Stimulated activated CD4-positive, alpha-beta T cell treated with anti-CD3 and anti-CD28 coated beads, Interleukin-1b, Interleukin-23, amount 100 ng/mL, for 24 hours (primary cell): ENCODE measurements at places on chromosomes 1 and 21.

- DNase-seq = no peak
Observed at GRCh38 chr21:15826908-15827601, 97.3 kb downstream of the USP25 start.

DNA sequence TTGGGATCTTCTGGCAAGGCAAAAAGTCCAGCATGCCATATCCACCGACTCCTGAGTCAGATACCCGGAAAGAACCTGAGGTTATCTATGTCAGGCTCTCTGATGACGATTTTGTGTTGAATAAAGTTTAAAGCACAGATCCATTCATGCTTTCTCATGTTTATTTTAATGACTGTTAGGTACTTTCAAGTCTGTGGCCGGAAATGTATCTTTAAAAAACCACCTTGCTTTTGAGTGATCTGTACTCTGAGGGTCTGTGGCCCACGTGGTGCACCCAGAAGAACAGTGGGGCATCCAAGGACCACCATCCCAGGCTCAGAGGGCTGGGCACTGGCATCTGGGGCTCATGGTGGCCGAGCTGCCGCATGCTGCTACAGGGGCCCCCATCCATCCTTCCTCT lies 30.1 kb upstream of the VASH2 start:
- DNase-seq = no peak

DNA sequence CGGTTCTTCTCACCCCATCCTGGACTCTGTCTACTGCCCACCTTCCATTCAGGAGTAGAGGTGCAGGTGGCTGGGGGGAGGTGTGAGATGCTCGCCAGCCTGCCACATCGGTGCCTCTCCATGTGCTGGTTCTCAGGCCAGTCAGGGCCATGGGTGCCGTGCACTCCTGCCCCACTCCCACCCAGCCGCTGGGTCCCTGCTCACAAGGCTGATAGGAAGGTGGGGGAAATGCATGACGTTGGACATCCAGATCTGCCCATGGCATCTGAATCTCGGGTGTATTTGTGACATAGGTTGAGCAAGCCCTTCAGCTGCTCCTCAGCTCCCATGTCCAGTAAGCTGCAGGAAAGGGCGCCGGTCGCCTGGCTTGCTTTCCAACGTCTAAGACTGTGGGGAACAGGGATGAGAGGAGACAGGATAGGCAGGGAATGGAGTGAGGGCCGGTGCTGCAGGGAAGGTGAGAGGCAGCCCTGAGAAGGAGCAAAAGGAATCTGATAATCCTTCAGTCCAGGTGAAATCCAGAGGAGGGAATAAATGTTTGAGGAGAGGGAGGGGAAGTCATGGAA lies 11.8 kb downstream of the S100A7A start:
- DNase-seq = no peak

DNA sequence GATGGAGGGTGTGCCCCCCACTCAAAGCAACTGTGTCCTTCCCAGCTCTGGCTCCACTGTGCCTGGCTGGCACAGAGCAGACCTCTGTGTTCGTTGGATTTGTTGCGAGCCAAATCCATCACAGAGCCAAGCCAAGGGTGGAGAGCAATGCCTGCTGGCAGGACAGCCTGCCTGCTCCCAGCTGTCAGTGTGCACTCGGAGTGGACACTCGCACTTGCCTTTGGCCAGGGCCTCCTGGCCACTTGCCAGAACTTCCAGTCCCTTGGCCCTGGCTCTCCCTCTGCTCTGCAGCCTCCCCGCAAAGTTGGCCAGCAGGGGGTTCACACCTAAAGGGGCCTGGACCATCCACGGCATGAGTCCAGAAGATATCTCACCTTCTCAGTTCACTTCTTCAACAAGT lies 16.4 kb downstream of the HEYL start:
- no peak for DNase-seq

DNA sequence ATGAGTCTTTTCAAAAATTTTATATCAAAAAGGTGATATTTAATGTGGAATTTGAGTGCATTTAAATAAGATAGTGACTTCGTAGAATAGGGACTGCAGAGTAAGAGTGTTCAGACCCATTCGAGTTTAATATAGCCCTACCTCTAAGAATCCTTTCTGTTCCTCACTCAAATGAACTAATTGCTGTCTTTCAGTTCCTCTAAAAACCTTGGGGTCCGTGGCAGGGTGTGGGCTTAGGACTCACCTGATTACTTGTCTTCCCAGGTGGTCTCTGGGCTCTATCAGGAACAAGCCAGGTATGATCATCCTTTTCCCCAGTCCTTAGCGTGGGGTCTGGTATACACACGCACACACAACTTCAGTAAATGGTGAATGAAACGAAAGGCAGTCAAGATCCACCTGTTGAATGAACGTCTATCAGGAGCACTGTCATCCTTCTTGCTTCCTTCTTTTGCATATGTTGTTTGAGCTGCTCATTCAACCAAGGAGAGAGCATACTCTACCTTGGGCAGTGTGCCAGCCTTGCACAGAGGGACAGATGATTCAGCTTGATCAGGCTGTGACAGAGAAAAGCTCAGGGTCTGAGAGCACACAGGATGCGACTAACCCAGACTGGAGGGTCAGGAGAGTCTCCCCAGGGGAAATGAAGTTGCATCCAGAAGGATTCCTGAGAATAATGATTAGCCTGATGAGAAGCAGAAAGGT lies 1.2 kb upstream of the RNF11 start:
- peak; percentile 16 for DNase-seq

DNA sequence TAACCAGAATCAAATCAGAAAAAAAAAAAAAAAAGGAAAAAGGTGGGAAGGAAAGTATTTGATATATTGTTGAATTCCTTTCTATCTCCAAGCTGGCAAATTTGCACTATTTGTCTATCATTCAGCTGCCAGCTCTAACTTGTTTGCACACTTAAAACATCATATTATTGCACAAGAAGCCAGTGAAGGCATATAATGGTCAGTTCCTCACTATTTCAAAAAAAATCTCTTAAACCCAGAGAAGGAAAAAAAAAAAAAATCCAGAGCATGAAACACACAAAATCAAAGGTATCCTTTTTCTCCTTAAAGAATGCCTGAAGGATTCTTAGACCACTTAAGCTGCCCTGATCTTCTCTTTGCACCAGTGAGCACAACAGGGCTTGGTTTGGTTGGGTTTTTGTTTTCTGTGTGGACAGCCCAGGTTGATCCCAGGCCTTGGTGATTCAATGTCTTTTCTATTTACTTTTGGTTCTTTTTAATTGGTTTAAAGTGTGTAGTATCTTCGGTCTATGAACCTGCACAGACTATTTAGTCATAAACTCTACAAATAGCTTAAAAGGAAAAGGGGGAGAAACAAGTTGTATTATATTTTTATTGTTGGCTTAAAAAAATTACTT lies 40.2 kb downstream of the DUSP10 start:
- DNase-seq = no peak

DNA sequence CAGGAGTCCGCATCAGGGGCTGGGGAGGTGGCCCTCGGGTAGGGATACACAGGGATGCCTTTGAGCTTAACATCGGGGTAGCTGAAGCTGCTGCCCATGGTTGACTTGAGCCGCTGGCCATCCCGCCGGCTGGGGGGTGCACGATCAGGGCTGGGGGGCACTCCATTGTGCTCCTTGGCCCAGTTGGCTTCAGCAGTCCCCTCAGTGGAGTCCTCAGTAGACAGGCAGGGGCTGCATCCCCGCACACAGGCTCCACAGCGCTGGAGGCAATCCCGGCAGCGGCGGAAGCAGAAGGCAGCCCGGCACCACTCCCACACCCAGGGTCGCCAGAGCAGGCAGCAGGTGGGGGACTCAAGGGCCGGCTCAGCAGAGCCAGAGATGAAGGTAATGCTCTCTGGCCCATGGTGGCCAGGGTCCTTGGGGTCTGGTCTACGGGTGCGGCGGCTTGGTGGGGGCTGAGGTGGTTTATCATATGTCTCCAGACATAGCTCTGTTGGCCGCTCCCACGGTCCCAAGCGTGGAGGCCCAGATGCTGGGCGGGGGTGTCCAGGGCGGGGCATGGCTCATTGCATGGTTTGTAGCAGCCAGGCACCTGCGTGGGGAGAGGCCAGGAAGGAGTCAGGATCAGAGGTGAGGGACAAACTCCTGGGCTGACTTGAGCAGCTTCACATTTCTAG lies 8.3 kb downstream of the KDF1 start:
- no peak for DNase-seq

- DNase-seq = no peak
Observed at GRCh38 chr1:38018864-38019343, 6.4 kb downstream of the UTP11 start.

DNA sequence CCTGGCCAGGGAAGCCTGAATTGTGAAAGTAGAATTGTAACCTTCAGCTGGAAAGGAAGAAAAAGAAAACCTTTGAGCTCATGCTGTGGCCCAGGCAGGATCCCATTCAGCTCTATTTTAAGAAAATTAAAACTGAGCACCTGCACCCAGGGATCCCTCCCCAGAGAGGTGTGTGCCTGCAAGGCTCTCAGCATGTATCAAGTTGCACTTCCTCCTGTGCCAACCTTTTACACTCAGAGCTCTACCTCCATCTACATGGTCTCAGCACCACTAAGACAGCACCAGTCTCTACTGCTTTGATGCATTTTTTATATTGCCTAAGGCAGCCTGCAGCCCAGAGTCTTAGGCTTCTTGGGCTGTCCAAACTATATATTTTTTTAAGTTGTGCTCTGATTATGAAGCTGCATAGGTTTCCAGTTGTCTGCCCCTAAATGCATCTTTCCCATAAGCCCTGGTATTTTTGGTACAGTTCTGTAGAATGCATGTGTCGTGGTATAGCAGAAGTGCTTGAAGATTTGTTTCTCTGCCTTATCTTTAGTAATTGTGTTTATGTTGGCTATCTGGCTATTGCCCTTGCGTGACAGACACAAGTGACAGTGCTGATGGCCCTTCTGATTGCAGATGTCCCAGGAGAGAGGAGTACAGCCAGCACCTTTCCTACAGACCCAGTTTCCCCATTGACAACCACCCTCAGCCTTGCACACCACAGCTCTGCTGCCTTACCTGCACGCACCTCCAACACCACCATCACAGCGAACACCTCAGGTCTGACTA lies 63.1 kb downstream of the PTPRC start:
- DNase-seq = no peak

DNA sequence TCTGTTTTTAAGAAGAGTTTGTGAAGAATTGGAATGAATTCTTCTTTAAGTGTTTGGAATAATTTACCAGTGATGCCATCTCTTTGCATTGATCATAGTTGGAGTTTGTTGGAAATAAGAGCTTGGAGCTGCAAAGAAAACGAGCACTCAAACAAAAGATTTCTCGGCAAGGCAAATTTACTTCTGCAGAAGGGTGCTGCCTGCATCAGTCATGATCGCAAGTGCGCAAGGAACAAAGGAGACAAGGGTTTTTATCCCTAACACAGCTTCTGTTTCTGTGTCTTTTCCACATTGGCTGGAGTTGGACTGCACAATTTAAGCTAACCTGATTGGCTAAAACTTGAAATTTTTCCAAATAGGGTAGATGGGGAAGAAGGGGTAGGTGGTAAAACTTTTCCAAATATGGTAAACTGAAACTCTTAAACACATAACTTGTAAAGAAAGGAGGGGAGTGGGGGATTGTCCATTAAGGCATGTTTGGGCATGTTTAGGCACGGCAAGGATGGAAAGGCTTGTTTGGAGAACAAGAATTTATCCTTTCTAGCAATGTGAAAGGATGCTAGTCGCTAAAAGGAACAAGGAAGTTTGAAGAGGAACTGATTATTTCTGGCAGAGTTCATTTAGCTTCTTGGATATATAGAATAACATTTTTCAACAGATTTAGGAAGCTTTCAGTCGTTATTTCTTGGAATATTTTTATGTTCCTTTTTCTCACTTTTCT lies 3.5 kb upstream of the AADACL4 start:
- no peak for DNase-seq

GRCh38 chr1:70809069-70809468 lies 238.5 kb downstream of the PTGER3 start:
- no peak for DNase-seq

- DNase-seq = no peak
Observed at GRCh38 chr1:19189270-19189669, 20.8 kb downstream of the UBR4 start.

- DNase-seq = no peak
Observed at GRCh38 chr1:176165573-176165972, 41.5 kb downstream of the COP1 start.

GRCh38 chr1:208536212-208536611 lies 292.0 kb upstream of the PLXNA2 start:
- no peak for DNase-seq

- no peak for DNase-seq
Observed at GRCh38 chr1:194225821-194226220, 1039.4 kb upstream of the B3GALT2 start.

- no peak for DNase-seq
Observed at GRCh38 chr1:211326528-211327345, at the start of gene TRAF5. Gene TRAF5, plus strand, starts transcription at chr1:211326833. Its CDS starts 26,407 bp downstream, at chr1:211353240.

GRCh38 chr1:155127105-155127966 lies at the start of gene EFNA1:
Gene EFNA1, plus strand, starts transcription at chr1:155127876. Its CDS starts 102 bp downstream, at chr1:155127978.
- no peak for DNase-seq

DNA sequence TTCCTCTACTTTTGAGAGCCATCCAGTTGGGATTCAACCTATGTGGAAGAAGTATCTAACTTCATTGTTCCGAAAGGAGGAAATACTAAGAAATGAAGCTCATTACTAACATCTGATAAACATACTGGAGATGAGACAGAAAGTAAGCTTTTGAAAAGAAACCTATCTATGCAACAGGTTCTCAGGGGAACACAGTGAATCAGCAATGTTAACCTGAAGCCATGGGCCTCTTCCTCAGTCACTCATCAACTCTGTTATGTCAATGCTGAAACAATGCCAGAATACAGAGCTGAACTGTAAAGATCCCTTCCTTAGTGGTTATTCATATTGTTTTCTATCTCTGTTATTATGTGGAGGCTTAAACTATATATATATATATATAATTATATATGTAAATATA lies 55.5 kb upstream of the ESRRG start:
- DNase-seq = no peak

DNA sequence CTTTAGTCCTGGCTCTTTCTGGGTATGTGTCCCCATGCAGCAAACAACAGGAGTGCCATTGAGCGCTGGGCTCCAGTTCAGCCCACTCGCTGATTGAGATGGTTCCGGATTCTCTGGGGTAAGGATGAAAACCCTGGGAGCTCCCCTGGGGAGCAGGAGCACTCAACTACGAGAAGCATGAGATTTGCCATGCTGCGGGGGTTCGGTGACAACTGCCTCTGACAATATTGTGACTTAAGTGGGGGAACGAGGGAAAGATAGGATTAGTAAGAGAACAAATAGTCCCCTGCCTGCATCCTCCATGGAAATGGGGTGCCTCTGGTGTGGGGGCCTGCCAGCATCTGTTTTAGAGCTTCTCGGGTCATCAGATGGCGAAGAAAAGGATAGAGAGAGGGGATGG lies 123.6 kb upstream of the IPO9 start:
- DNase-seq = no peak

GRCh38 chr1:230760360-230760827 lies 13.2 kb downstream of the CAPN9 start:
- no peak for DNase-seq

- DNase-seq = no peak
Observed at GRCh38 chr21:33657124-33657820, 15.0 kb downstream of the ITSN1 start.

- no peak for DNase-seq
Observed at GRCh38 chr1:56378341-56379070, 200.9 kb downstream of the PLPP3 start.
